ENCODE measurements at places on chromosomes 2 and 18.

DNA sequence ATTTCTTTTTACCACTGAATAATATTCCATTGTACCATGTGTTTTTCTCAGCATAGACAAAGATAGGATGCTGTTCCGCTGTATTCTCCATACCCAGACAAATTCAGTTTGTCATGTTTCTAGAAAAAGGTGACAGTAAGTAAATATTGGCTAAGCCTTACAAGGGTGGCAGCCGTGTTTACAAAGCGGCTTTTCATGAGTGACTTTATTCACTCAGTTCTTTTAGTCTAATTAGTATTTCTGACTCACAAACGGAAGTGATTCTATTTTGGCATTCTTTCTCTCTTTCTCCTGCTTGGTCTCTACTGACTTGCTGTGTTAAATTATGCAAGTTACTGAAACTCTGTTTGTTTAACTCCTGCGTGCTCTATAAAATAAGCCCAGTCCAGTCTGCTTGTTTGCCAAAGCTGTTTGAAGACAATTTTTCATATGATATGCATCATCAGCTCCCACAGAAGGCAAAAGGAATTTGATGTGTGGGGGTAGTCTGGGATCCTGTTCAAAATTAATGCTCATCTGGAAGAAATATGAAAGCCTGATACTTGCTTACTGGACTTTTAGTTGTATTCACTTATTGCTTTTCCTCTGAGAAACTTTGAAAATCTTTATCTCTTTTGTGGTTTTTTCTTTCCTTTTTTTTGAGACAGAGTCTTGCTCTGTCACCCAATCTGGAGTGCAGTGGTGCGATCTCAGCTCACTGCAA is 2.3 kb upstream of the PLEKHH2 start:
- no peak for DNase-seq

DNA sequence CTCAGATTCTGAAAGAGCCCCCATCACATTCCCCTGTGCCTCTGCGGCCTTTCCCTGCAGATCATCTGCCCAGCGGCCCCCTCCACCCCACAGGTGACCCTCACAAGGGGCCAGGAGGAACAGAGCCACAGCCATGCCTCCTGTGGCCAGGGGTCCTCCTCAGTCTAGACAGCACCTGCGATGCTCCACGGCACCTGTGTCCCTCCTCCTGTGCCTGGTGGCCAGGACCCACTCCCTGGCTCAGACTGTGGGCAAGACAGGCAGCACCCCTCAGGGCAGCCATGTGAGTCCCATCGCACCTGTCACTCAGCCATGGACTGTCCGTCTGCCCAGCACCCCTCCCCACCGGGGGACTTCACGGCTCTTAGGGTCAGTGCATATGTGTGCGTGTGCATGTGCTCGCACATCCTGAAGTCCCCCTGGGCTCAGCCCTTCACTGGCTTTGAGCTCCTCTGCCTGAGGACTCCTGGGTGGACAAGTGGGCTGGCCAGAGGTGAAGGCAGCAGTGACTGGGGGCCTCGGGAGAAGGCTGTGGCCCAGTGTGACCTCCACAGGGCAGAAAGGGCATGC is 237.7 kb downstream of the ATAD2B start:
- DNase-seq = no peak

DNA sequence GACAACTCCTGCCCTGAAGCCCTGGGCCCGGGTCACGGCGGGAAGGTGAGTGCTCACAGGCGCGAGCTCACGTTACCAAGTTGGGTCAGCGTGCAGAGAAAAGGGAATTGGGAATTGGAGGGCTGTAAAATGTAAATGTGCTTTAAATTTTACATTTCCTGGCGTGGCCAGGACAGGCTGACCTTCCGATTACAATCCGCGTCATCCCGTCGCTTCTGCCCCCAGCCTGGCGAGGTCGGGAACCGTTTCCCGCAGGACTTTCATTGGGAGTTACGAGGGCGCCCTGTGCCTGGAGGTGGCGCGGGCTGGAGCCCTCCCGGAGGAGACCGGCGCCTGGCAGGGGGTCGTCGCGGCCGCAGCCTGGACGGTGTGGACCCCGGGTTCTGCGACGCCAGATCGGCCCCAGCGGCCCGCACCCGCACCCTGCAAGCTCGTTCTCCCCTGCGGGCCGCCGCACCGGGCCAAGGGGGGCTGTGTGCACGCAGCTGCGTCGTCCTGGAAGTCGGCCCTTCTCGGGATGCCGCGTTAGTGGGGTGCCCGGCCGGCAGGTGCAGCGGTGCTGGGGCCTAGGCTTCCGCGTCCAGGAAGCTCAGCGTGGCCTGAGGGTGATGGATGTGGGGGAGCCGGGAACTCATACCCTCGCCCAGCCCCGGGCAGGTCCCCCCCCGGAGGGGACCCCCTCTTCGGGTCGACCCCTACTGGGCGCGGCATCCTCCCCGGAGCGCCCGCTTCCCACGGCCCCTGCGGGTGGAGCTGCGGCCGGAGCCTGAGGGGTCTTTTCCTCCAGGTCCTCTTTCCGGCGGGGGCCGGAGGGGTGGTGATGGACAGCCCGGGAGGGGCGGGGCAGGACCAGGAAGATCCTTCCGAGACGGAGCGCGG is 63.9 kb downstream of the LRRFIP1 start:
- DNase-seq = no peak

- DNase-seq = no peak
These were observed 73.9 kb upstream of the MC2R start for GRCh38 chr18:13989199-13989598.

DNA sequence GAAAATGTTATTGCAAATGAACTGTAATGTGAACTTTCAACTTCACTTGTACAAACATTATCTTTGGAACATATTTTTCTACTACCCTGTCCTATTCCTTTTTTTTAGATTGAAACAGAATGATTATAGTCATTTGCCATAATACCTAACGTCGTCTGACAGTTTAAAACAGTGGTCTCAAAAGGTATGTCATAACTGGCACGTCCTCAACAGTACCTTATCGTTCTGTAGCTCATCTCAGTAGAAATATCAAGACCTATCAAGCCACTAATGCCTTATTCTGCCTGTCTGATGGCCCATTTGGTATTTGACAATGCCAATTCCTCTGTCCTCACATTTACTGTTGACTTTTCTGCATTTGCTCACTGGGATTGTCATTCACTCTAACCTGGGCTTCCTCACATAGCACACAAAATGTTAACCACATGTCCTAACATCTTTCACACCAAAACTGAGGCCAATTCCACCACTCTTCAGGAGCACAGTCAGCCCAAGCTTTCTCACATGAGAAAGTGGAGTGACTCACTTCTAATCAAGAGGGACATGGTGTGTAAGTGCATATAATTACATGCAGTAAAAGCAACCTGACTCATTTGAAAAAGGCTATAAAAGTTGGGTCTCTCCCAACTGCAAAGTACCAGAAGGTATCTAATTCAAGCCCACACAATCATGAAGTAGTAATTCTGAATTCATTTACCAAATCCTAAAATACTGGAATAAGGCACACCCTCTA is 34.8 kb downstream of the DNER start:
- DNase-seq = no peak

DNA sequence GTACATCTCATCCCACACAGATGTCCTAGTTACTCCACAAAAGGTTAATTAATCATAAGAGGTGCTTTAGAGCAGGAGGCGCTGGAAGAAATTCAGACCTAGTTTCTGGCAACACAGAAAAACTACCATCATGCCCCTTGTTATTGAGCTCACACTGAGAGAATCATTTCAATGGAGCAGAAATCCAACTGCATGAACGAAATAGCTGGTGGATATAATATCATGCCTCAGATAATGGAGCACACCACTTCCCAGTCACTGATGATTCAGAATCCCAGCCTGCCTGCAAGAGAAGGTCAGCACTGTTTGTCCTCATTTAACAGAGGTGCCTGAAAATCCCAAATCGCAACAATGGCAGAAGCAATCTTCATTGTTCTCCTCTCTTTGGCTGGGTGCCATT is 125.8 kb upstream of the CREB1 start:
- no peak for DNase-seq

GRCh38 chr18:63183378-63183777 is 136.2 kb downstream of the BCL2 start:
- no peak for DNase-seq

GRCh38 chr2:58959996-58960395 is 718.9 kb upstream of the FANCL start:
- no peak for DNase-seq

- no peak for DNase-seq
These were observed 889.5 kb downstream of the EPHA4 start for GRCh38 chr2:220682616-220683015.

DNA sequence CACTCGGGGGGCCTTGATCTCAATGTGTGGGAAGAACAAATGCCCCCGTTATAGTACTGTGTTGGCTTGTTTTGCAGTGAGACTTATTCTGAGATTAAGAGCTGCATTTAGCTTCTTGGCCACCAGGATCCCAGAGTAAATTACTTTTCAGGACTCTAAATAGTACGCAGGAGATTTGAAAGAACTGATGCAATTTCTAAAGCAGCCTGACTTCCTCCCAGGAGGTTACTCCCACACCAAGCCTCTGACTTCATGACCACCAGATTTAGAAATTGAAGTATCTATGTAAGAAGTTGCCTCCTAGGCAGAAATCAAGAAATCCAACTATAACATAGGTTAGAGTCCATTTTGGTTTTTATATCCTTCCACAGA is 67.0 kb downstream of the FEZ2 start:
- no peak for DNase-seq

GRCh38 chr2:150174056-150174805 is 313.2 kb downstream of the RND3 start:
- DNase-seq = no peak

- DNase-seq = no peak
These were observed 761.4 kb downstream of the DCDC2C start for GRCh38 chr2:4464634-4465266.

DNA sequence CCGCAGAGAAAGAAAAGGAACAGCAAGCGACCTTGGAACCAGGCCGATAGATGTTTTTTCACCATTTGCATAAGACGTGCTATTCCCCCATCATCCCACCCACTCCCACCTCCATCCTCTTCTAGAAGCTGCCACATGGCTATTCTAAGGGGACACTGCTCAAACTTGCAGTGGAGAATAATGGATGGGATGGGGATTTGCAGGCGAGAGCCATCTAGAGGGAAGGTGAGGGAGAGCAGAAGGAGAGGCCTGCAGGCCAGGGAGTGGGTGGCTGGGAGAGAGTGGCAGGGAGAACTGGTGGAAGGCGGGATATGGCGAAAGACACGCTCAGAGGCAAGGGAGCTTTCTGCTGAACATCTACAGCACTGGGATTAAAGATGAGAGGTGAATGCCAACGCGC is 84.9 kb downstream of the MAPK4 start:
- no peak for DNase-seq

GRCh38 chr2:100752628-100753333 is 67.2 kb upstream of the NPAS2 start:
- no peak for DNase-seq

DNA sequence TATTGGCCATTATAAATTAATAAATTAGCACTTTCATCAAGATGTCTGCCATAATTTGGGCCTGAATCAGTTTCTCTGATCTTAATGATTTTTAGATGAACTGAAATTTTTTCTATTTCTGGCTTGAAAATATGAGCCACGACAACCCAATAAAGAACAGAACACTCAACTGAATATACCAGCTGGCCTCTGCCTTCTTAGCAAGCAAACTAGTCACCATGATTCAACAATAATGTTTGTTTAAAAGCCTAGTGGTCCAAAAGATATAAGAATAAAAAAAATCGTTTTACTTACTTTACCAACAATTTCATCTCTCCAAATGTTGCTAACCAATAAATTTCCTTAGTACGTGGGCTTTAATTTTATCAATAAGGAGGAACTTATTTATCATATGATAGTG is 66.7 kb upstream of the TTN start:
- no peak for DNase-seq

GRCh38 chr2:182668671-182669070 is 47.4 kb upstream of the DNAJC10 start:
- no peak for DNase-seq

DNA sequence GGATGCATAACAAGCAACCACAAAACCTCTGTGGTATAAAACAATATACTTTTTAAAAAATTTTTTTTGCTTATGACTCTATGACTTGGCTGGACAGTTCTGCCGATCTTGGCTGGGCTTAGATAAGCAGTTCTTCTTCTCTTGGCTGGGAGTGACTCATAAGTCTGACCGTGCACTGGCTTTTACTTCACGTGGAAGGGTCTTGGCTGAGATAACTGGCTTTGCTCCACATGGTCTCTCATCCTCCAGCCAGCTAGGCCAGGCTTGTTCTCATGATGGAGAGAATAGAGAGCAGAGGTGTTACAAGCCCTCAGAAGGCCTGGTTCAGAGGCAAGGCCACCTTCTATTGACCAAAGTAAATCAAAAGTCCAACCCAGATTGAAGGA is 178.9 kb upstream of the SERPINE2 start:
- DNase-seq = no peak

DNA sequence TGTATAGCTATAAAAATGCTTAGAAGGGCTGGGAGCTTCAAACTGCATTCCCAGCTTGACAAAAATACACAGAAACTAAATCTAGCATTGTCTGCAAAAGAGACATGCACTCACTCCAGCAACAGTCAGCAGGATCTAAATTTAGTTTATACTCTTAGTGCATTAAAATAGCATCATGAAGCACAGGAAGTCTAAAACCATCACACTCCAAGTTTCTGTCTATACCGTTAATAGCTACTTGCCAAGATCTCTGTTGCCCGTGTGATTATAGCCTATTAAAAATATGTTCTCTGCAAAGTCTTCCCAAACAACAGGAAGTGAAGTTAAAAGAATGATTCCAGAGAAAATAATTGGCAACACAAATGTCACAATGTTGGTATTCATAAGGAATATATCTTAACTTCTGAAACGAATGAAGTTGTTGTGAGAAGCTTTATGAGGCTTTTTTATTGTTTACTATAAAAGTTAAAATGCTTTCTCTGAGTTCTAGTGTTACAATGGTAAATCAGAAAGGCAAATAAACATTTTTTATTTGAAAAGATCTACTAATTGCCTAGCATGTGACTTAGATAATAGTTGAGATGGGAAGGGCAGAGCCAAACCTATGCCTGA is 184.2 kb downstream of the ZNF385B start:
- DNase-seq = no peak

DNA sequence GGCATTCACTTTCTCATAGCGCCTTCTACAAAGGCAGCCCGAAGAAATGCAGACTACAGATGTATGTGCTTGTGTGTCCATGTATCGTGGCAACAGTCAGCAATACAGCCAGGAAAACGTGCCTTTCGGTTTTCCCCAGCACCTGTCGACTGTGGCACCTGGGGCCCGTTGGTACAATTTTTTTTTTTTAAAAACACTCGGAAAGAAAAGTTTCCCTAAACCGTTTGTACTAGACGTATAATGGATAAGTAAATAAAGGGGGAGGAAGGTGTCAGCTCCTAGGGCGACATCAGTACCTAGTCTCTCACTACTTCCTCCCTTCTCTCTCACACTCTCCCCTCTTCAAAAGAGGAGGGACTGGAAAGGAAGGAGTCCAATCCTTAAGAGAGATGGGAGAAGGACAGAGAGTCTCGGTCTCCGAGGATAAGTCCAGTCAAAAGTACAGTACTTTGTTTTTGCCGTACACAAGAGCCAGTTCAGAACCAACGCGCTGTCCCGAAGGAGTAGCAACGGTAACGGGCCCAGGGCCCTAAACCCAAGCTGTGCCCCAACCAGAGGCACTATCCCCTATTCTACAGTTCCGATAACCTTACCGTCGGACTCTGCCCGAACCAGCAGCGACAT is 759 bp downstream of the PPP4R3B start:
- DNase-seq = no peak

Data from tibial nerve (tissue), 4 donors.